Amygdala (tissue), 56 donors: ENCODE measurements at places on chromosomes 1 and 21.

GRCh38 chr1:176364236-176364905, 98.6 kb upstream of the PAPPA2 start:
- no peak for DNase-seq

DNA sequence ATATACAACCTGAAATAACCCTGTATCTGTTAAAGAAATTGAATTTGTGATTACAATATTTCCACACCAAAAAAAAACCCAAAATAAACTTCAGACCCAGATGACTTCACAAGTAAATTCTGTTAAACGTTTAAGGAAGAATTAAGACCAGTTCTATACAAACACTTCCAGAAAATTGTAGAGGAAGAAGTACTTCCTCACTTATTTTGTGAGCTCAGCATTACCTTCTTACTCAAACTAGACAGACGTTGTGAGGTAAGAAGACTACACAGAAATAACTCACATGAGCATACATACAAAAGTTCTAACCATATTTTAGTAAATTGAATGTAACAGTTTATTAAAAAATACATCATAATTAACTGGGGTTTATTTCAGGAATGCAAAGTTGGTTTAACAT, 18.8 kb downstream of the RALGPS2 start:
- DNase-seq: no peak

DNA sequence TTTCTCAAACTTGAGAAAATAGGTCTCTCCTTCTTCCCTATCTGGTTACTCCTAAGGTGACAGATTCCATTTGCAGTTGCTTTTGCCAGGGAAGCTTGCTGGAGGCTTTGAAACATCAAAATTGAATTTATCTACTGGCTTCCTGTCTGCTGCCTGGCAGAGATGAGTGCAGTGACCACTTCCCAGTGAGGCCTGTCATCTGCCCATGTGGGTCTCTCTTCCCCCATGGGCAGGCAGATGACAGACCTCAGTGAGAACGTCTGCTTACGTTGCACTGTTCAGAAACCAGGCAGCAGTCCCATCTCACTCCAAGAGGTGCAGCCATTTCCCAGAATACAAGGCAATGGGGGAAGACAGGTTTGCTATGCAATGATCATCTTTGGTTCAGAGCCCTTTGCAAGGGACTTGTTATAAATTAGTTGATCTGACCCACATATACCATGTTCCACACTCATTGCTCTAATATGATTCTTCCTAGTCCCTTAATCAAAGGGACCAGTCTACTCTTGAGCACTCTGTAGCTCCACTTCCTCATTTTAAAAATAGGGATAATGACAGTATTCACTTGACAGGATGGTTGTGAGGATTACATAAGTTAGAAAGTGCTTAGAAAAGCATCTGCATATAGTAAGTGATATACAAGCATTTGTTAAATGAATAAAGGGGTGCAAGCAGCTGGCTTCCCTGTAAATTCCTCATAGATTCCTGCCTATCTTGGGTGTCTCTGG, 10.6 kb downstream of the PGBD5 start:
- no peak for DNase-seq

GRCh38 chr1:2238361-2239012, 10.4 kb downstream of the SKI start:
- DNase-seq: no peak

GRCh38 chr1:74430342-74430934, 82.0 kb downstream of the LRRC53 start:
- DNase-seq: no peak

DNA sequence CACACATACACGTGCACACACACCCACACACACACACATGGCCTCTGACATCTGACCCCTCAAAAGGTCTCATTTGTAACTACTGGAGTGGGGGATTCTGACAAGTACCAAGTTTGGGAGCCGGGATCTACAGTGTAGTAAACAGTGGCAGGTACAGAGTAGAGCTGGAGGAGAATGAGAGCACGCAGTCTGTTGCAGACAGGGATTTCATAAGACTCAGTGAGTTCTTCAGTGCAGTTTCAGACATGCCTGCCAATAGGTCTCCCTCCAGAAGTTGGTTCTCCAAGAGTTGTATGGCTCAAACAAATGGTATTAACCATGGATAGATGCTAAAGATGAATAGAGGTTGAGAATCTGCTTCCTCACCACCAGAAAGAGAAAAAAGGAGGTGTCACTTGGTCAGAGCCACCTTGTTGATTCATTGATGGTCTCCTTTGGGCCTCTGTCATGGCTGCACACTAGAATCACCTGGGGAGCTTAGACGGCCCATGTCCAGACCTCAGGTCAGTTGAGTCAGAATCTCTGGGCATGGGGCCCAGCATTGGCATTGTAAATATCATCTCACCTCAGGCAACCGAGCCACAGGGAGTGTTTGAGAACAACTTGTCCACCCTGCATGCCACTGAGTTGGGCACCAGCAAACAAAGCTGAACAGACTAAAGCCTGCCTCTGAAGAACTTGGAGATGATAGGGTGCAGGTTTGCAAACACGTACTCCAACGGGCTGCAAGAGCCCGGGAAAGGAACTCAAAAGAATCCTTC, 122.1 kb downstream of the EDEM3 start:
- DNase-seq: no peak

DNA sequence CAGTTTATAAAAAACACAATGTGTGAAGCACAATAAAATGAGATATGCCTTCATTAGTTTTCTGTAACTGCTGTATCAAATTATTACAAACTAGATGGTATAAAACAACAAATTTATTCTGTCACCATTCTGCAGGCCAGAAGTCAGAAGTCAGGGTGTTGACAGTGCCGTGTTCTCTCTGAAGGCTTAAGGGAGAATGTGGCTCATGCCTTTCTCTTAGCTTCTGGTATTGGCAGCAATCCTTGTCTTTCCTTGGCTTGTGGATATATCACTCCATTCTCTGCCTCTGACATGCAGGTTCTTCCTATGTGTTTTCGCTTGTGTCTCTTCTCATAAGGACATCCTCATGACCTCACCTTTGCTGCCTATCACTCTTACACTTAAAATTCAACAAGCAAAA, 10.1 kb downstream of the NEK7 start:
- no peak for DNase-seq

- DNase-seq: no peak
Measured at GRCh38 chr1:244237445-244237844, 186.4 kb downstream of the ZBTB18 start.

GRCh38 chr1:228318823-228319241, 87.8 kb downstream of the TRIM11 start:
- no peak for DNase-seq

- DNase-seq: no peak
Measured at GRCh38 chr21:17925000-17925610, 105.9 kb upstream of the C21orf91 start.

GRCh38 chr1:209552406-209553264, 30.9 kb upstream of the CAMK1G start:
- DNase-seq: no peak

DNA sequence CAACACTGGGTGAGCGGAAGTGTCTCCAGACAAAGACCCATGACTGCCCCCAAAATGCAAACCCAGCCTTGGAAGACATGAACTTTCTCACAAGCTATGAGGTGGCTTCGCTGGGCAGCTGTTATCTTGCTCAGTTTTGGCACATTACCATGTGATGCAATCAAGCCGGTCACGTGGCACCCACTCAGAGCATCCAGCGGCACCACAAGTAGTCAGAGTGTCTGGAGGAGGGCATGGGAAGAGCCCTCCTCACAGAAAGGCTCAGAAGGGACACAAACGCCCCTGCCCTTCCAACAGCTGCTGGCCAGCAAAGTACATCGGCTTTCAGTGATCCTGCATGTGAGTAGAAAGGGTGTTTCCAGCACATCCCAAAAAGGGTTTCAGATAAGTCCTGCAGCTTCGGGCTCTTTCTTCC, 145.5 kb upstream of the IRF2BP2 start:
- DNase-seq: no peak

- no peak for DNase-seq
Measured at GRCh38 chr1:110084227-110085078, 14.0 kb upstream of the ALX3 start.

DNA sequence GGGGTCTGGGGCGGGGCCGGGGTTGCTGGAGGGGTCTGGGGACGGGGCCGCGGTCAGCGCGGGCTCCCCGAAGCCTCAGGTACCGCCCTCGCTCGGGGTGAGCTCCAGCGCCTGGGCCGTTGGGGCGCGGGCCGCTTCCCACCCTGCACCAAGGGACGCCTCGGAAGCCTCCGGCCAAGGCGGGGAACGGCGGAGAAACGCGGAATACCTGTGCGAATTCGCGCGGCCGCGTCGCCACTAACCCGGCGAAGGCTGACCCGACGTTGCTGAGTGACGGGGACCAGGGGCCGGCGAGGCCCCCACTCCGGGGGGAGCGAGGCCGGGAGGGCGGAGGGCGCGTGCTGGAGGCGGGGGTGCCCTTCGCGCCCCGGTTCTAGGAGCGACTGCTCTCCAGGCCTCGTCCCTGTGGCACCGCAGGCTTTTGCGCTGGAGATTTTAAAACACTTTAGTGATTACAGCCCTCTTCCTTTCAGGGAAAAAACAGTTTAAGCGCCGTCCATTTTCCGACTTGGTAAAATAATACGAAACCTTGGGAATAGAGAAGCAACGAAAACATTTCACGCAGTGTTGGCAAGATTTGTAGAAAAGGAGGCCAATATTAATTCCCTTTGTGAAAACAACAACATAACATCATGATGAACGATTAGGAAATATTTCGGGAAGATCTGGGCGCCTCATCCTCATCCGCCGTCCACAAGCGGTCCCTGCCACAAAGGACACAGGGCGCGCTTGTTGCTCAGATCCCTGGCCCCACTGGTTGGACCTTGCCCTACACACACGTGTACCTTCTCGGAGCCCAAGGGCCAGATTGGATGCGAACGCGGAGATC, 971 bp upstream of the GNG4 start:
- no peak for DNase-seq

- DNase-seq: no peak
Measured at GRCh38 chr1:108513044-108513415, 46.9 kb upstream of the EEIG2 start.

GRCh38 chr1:228265167-228265566, 57.3 kb downstream of the OBSCN start:
- DNase-seq: no peak

DNA sequence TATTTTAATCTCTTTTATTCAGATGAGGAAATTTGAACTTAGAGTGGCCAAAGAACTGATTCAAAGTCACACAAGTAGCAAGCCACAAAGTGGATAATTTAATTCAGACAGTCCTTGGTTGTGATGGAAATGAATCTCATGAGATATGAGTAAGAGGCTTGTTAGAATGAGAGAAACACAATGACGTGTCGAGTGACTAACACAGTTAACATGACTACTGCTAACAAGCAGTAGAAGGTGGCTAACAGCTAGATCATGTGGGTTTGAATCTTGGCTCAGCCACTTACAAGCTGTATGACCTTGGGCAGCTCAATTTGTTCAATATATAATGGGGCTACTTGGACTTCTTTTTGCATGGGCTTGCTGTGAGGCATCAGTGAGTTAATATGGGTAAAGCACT, 104.5 kb upstream of the LMO4 start:
- no peak for DNase-seq

DNA sequence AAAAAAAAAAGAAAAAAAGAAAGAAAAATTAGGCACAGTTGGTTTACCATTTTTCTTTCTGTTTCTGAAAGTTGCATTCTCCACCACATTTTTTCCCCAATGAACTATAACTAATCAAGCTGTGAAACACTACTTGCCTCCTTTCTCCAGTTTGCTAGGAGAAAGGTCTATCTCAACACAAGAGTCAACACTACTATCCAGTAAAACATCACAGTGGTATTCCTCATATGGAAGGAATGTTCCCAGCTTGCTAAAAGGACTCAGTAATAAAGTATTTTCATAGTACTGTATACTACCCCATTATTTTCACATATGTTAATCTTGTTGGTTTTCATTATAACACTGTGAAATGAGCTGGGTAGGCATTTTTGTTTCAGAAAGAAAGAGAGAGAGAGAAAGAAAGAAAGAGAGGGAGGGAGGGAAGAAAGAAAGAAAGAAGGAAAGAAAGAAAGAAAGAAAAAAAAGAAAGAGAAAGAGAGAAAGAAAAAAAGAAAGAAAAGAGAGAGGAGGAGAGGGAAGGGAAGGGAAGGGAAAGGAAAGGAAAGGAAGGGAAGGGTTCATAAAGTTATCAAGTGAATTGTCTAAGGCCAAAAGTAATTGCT, 7.9 kb downstream of the PTGER3 start:
- no peak for DNase-seq

DNA sequence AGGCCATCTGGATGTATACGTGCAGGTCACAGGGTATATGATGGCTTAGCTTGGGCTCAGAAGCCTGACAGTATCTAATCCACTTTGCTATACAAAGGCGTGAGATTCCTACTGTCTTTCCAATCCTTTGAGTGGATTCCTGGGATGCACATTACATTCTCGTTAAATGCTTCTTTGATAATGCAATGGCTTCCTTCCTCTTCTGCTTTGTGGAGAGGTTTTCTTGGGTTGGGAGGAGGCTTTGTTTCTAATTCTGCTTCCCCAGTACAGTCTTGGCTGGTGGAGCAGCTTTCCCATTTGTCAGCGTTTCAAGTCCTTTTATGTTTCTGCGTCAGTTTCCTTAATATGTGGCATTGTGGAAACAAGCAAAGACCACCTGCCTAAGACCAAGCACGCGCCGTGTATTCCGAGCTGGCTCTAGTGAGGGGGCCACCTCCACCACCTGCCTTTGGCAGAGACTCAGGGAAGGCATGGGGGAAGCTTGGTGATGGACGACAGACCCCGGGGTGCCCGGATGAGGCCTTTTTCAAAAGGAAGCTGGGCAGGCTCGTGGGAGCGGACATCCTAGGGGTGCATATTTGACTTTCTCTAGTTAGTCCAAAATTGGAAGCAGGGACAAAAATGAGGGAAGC, 72.7 kb downstream of the WDR4 start:
- DNase-seq: no peak

GRCh38 chr1:176055398-176055797, 151.7 kb downstream of the COP1 start:
- DNase-seq: no peak

DNA sequence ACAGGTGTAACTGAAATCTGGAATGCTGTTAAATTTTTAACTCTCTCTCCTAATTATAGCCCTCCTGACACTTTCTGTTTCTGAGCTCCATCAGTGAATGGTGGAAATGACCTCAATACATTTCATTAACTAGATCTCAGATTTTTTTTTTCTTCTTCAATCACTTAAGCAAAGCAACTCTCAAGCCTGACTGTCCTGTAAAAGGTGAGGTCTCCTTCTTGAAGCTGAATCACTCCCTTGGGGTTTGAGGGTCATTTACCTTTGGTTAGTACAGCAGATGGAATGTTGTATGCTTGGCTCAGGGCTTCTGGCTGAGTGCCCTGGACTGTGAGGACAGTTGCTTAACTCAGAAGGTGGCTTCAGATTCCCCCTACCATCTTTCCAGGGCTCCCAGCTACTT, 518.7 kb downstream of the PTPRC start:
- no peak for DNase-seq

- no peak for DNase-seq
Measured at GRCh38 chr1:246901874-246902273, 29.9 kb downstream of the AHCTF1 start.

GRCh38 chr1:116256875-116257274, 116.2 kb upstream of the ATP1A1 start:
- no peak for DNase-seq
